Ovary (tissue), 10 donors: ENCODE measurements at places on chromosomes 13 and 19.
A peak's percentile ranks its signal among the peaks of the same experiment; 100 is the strongest.

- H3K27ac ChIP-seq: no peak overlapping the region
- no peak overlapping the region for H3K4me3 ChIP-seq
- no peaks in the 10 kb centered on the region for H3K36me3 ChIP-seq
- no peaks in the 10 kb centered on the region for H3K4me1 ChIP-seq
- no peak for DNase-seq
- no peaks in the 10 kb centered on the region for H3K27me3 ChIP-seq
These were observed 268.4 kb downstream of the DLEU7 start for GRCh38 chr13:50575138-50575537.

- no peaks in the 10 kb centered on the region for H3K36me3 ChIP-seq
- DNase-seq: no peak
- peaks cover 4% of the 10 kb centered on the region for H3K4me1 ChIP-seq
- H3K27me3 ChIP-seq: no peaks in the 10 kb centered on the region
- H3K27ac ChIP-seq: no peak overlapping the region
These were observed 63.4 kb upstream of the C1QTNF9B start for GRCh38 chr13:23960566-23961156.

GRCh38 chr19:13726323-13726722 is 38.0 kb upstream of the MRI1 start:
- no peaks in the 10 kb centered on the region for H3K27me3 ChIP-seq
- no peak for DNase-seq
- H3K4me1 ChIP-seq: peaks cover 2% of the 10 kb centered on the region

GRCh38 chr13:40776681-40777165 is 5.7 kb upstream of the MRPS31 start:
- H3K27ac ChIP-seq: no peak overlapping the region
- DNase-seq: no peak

DNA sequence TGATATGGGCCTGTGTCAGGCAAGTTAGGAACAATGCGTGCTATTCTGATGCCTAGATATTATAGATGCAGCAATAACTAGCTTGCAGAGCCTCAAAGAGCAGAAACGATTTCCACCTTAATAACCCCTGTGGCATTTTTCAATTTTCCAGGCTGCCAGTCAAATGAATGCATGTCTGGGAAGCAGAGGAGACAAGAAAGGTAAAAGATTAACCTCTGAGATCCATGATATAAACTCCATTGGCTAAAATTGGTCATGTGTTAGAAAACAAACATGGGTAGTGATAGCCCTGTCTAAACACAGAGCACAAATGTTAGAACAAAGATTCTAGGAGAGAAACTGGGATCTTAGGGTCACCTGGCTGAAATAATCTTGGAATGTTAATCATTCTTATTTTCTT is 811.1 kb downstream of the DIAPH3 start:
- H3K36me3 ChIP-seq: no peaks in the 10 kb centered on the region
- no peaks in the 10 kb centered on the region for H3K4me1 ChIP-seq
- no peak overlapping the region for H3K27ac ChIP-seq
- H3K4me3 ChIP-seq: no peak overlapping the region

GRCh38 chr13:44068737-44069136 is 189.0 kb downstream of the LACC1 start:
- H3K4me1 ChIP-seq: no peaks in the 10 kb centered on the region
- no peak overlapping the region for H3K27ac ChIP-seq
- H3K36me3 ChIP-seq: no peaks in the 10 kb centered on the region
- no peak for DNase-seq

DNA sequence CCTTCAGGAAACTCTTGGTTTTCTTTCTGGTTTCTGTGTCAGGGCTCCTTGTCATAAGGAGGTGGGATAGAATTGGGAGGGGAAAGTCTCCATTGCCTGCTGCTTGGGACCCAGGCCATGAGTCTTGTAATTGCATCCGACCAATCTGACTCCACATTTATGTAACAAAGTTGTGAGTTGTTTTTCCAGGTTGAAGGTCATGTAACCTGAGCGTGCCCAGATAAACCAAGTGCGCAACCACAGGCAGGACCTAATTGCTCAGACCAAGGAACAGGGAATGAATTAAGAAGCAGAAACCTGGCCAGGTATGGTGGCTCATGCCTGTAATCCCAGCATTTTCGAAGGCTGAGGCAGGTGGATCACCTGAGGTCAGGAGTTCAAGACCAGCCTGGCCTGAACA is 17.8 kb downstream of the RASL11A start:
- no peaks in the 10 kb centered on the region for H3K36me3 ChIP-seq
- no peak overlapping the region for H3K4me3 ChIP-seq
- DNase-seq: no peak

DNA sequence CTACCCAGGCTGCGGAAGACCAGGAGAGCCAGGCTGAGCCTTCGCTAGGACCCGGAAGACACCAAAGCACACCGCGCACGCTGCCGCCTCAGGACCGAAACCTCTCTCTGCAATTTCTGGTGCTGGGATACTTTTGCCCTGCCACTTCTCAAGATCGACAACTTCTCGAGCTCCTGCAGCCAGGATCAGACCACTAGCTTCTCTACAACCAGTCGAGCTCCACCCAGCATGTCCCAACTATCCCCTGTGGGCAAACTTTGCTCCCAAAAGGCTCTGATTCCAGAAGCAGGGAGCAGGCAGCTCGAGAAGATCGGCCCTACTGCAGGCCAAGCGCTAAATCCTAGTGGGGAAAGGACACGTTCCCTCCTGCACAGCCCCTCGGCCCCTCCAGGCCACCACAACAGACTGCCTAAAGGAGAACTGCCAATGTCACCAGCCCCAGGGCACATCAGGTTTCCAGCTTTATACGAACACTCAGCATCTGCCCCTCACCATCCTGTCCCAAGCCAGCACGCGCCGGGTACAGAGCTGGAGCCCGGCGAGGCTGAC is 979 bp downstream of the AKAP8 start:
- H3K27ac ChIP-seq: no peak overlapping the region
- peak overlapping the region; percentile 97 for H3K4me3 ChIP-seq
- no peaks in the 10 kb centered on the region for H3K36me3 ChIP-seq
- peaks cover 24% of the 10 kb centered on the region for H3K4me1 ChIP-seq

GRCh38 chr13:99404005-99404755 is 97.0 kb upstream of the GPR183 start:
- H3K27ac ChIP-seq: no peak overlapping the region
- H3K4me3 ChIP-seq: no peak overlapping the region
- no peak for DNase-seq

DNA sequence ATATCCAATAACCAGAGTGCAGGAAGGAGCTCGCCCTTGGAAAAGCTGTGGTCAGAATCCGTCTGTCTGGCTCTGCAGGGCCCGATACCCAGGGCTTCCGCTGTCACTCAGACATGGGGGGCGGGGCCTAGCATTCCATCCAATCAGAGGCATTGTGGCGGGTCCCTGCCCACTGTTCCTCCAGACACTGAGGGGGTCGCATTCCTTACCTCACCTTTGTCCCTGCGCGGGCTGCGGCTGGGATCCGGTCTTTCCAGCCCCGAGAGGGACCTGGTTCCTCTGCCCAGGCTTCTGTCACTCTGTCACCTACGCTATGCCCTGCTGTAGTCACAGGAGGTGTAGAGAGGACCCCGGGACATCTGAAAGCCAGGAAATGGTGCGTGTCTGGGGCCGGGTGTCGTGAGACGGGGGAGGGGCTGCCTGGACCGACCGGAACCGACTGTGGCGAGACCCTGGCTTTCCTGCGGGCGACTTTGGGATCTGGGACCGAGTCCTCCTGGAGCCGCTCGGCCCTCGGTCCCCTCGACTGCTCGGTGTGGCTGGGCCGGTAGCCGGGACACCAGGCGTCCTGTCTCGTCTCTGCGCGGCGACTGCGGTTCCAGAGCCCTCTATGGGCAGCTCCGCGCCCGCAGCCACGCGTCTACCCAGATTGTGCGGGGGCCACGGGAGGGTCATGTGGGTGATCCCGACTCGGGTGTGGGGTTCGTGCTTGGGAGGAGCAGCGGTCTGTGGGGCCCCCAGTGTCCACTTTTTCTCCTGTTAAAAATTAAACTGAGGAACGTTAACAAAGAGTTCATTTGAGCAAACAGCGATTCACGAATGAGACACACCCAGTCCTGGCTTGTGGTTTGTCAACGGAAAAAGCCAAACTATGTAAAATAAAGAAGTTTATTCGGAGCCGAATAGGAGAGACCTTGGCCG is at the start of gene ZNF69:
Gene ZNF69, plus strand, starts transcription at position 172 of the 921 bp plus-strand sequence. Its CDS starts 142 bp downstream, at position 314.
- no peaks in the 10 kb centered on the region for H3K27me3 ChIP-seq
- H3K4me3 ChIP-seq: peak within 1 kb of the TSS; percentile 84
- H3K27ac ChIP-seq: peak within 1 kb of the TSS; percentile 75
- peak; percentile 86 for DNase-seq
- H3K36me3 ChIP-seq: no peaks in the 10 kb centered on the region
- H3K4me1 ChIP-seq: peaks cover 5% of the 10 kb centered on the region

GRCh38 chr19:19489804-19490204 is 25.5 kb downstream of the TSSK6 start:
- H3K4me3 ChIP-seq: no peak overlapping the region
- H3K27ac ChIP-seq: peak overlapping the region; percentile 38
- peaks cover 23% of the 10 kb centered on the region for H3K4me1 ChIP-seq
- no peaks in the 10 kb centered on the region for H3K36me3 ChIP-seq
- no peaks in the 10 kb centered on the region for H3K27me3 ChIP-seq

- no peak for DNase-seq
- no peak overlapping the region for H3K27ac ChIP-seq
- no peaks in the 10 kb centered on the region for H3K36me3 ChIP-seq
- no peaks in the 10 kb centered on the region for H3K27me3 ChIP-seq
- H3K4me1 ChIP-seq: peaks cover 19% of the 10 kb centered on the region
- H3K4me3 ChIP-seq: no peak overlapping the region
These were observed 16.8 kb upstream of the LENG8 start for GRCh38 chr19:54432144-54432738.

DNA sequence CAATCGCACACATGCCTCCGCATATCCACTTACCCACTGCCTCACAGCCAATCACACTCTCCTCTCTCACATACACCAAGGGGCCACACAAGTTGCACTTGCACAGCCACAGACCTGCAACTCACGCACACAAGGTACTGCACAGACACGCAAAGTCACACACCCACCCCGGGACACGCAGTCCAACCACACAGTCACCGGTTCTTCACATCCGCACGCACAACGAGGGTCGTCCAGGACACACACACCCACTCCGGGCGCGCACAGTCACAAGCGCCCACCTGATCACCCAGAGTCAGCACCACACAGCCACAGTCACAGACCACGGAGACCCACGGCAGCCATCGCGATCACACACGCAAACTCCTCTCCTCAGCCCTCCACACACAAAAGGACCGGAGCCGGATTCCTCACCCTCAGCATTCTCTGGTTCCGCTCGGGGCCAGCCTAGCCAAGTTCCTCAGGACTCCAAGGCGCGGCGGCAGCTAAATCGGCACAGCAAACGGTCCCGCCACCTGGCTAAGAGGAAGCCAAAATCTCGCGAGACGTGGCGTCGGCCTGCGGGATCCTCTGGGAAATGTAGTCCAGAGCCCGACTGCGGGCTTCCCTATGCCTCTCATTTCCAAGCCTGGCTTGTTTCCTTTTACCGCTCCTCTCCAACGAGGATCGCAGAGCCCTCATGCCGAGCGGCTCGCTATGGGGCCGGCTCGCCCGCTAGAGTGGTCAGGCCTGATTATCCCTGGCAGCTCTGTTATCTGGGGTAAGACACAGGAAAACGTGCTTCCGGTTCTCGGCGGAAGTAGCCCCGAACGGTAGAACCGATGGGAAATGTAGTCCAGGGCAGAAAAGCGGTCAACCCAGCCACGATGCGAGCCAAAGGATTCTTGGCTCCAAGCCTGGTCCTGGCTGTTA is at the start of gene ZNF850:
Gene ZNF850, minus strand, starts transcription at position 497 of the 912 bp plus-strand sequence. CDS start 10,201 bp downstream, outside the sequence.
- H3K27me3 ChIP-seq: no peaks in the 10 kb centered on the region
- peak within 1 kb of the TSS; percentile 81 for H3K4me3 ChIP-seq
- H3K27ac ChIP-seq: peak within 1 kb of the TSS; percentile 78
- H3K4me1 ChIP-seq: no peaks in the 10 kb centered on the region
- DNase-seq: peak; percentile 95
- no peaks in the 10 kb centered on the region for H3K36me3 ChIP-seq

- H3K27ac ChIP-seq: no peak overlapping the region
- H3K27me3 ChIP-seq: no peaks in the 10 kb centered on the region
- no peak for DNase-seq
- no peaks in the 10 kb centered on the region for H3K36me3 ChIP-seq
These were observed 53.3 kb upstream of the RAP2A start for GRCh38 chr13:97380696-97381095.

- DNase-seq: no peak
- H3K27ac ChIP-seq: no peak overlapping the region
- H3K4me1 ChIP-seq: peaks cover 4% of the 10 kb centered on the region
- H3K36me3 ChIP-seq: no peaks in the 10 kb centered on the region
These were observed 8.0 kb downstream of the NUMBL start for GRCh38 chr19:40682431-40682964.

DNA sequence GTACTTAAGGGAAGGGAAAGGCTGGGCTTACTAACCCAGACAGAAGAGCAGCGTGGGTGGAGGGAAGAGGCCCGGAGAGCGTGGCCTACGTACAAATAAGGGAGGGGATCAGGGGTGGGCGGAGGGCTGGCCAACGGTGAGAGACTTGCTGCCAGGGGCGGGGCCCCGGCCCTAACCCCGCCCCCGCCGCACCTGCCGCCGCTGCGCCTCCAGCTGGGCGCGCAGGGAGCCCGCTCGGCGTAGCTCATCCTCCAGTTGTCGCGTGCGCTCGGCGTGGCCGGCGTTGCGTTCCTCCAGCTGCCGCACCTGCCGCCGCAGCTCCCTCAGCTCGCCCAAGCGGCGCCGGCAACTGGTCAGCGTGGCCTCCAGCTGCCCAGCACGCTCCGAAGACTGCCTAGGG is 5.7 kb downstream of the HOOK2 start:
- no peaks in the 10 kb centered on the region for H3K4me1 ChIP-seq
- H3K27me3 ChIP-seq: no peaks in the 10 kb centered on the region
- no peak overlapping the region for H3K4me3 ChIP-seq
- no peak overlapping the region for H3K27ac ChIP-seq
- DNase-seq: no peak
- no peaks in the 10 kb centered on the region for H3K36me3 ChIP-seq

DNA sequence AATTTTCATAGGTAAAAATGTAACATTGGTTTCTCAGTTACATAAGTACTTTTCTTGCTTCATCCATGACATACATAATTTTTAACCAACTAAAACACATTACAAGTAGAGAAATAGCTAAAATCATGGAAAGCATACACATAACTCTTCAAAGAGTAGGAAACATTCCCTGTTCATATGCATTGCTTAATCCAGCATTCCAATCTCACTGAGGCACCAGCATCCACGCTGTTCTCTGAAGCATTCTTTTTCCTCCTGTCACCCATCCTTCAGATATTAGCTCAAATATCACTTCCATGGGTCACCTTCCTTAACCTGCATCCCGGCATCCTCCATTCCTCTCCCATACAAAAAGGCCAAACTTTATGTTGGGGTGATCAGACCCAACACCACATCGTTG is 79.1 kb downstream of the ZNF254 start:
- H3K27me3 ChIP-seq: no peaks in the 10 kb centered on the region
- DNase-seq: no peak
- no peaks in the 10 kb centered on the region for H3K36me3 ChIP-seq
- no peak overlapping the region for H3K27ac ChIP-seq
